DMS79 (cell line): ENCODE measurements at places on chromosomes 1 and 21.

DNA sequence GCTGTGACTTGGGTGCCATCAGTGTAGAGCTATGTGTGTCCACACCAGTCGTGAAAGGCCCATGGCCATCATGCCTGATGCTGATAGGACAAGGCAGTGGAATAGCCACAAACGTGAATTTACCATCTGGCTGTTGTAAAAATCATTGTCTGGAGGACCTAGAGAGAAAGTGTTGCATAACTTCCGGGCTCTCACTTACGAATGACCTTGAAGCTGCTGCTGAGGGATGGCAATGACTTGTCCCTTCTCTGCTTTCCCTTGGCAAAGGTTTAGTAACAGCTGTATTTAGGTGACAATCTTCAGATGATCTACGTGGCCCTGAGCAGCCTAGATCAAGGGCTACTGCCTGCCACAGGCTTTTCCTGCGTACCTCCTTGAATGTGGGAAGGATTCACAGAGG, 5.8 kb downstream of the ATP1B1 start:
- DNase-seq = no peak

DNA sequence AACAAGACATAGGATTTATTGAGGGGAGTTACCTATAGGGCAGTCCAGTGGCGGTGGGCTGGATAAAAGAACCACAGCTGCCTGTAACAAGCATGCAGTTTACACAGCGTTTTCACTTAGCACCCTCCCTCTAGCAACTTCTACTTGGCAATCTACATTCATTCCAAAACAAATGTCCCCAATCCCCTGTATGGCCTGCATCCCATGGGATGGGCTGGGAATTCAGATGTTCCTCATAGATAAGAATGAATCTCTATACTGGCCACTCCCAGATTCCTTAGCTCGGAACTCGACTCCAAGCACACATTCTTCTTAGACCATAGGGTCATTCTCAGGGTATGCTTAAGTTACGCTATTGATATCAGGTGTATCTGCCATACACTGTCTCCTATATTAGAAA, 33.3 kb downstream of the PCP4 start:
- no peak for DNase-seq

- DNase-seq = no peak
Measured at GRCh38 chr1:32266921-32267591, 16.0 kb downstream of the LCK start.

DNA sequence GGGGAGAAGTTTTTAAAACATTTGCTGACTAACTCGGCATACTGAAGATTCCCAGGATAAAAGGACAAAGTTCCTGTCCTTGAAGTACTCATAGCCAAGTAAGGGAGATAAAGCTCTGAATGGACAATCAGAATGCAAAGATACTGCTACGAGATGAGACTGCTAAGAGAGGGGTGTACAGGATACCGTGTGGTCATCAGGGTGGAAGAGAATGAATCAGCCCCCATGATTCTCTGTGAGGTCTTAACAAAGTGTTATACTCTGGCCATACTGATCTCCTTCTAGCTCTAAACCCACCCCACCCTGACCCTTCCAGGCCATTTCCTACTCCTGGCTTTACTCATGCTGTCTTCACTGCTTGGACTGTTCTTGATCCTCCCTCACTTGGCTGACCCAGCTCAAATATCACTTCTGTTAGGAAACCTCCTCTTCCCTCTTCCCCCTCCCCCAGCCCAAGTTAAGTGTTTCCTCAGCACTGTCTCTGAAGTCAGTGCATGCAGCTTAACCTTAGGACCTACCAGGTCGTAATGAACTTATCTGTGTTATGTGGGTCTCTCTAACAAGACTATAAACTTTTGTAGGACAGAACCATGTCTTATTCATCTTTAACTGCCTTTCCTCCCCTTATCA, 15.8 kb upstream of the MAGOH start:
- DNase-seq = no peak

DNA sequence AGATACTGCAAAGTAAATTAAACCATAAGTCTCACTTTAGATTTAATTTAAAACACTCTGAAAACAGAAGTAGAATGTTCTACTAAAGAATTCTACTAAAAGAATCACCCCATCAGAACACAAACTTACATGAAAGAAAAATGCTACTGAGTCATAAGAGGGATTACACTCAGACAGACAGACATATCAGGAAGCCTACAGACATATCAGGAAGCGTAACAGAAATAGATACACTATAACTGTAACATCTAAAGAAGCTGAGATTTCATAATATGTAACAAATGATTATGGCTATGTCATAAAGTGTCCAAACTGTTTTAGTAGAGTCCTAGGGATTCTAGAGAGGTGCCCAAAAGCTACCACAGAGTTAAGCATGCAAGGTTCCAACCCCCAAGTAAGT, 23.9 kb downstream of the FOXJ3 start:
- no peak for DNase-seq

DNA sequence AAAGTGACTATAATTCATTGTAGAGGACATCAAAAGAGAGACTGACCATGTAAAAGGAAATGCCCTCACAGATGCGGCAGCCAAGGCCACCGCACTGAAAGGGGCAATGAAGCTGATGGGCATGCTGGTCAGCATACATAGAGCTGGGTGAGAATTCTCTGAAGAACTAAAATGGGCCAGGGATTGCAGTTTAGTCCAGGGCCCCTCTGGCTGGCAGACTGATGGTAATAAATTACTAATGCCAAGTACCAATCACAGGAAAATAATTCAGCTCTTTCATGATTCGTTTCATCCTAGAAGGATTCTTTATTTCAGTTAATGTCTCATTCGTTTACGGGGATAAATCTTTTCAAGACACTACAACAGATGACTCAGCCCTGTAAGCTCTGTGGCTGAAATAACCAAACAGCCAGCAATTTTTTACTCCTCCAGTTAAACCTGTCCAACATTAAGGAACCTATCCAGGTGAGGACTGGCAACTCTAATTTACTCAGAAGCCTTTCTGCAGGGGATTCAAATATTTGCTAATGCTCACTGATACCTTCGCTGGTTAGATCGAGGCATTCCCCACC, 56.9 kb upstream of the MAP1LC3C start:
- DNase-seq = no peak

GRCh38 chr1:214548988-214549387, 2.4 kb downstream of the PTPN14 start:
- DNase-seq = no peak

GRCh38 chr1:110673805-110674336, 869 bp downstream of the KCNA3 start:
- no peak for DNase-seq
